Upper lobe of left lung (tissue), 6 donors: ENCODE measurements at places on chromosomes 4 and X. TPM values are rescaled to one million over a fixed set of nuclear protein-coding genes. Genes with fewer than 3 reads are reported as not detected.

TRMT2B gene
- 21.1 TPM for total RNA-seq

FGFR3 gene
- total RNA-seq = 45.2 TPM

- no peak overlapping the region for H3K4me3 ChIP-seq
- no peaks in the 10 kb centered on the region for H3K4me1 ChIP-seq
- peak; percentile 54 for DNase-seq
- no peaks in the 10 kb centered on the region for H3K36me3 ChIP-seq
Observed at GRCh38 chr4:1571165-1572009, 112.7 kb downstream of the FAM53A start.

- peaks cover 19% of the 10 kb centered on the region for H3K36me3 ChIP-seq
- peaks cover 15% of the 10 kb centered on the region for H3K4me1 ChIP-seq
- no peak for DNase-seq
- no peak overlapping the region for H3K4me3 ChIP-seq
Observed at GRCh38 chr4:41610474-41610873, 72.5 kb downstream of the LIMCH1 start.

DNA sequence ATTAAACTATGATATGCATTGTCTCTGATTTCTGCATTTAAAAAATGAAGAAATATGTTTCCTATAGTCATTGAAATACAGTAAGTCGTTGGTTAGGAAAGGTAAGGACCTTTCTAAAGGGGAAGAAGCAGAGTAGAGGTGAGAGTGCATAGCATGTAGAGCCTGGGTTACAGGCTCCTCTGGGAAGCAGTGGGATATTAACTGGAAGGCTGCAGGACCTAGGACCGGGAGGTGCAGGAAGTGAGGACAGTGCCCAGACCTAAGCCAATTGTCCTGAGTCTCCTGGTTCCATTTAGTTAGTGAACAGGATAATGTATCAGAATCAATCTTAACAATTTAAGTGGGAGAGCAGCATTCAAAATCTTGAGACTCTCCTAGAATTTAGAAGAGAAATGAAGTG is 237.1 kb upstream of the NUDT6 start:
- no peak overlapping the region for H3K27ac ChIP-seq
- H3K4me3 ChIP-seq = no peak overlapping the region
- H3K36me3 ChIP-seq = no peaks in the 10 kb centered on the region
- no peaks in the 10 kb centered on the region for H3K4me1 ChIP-seq

DNA sequence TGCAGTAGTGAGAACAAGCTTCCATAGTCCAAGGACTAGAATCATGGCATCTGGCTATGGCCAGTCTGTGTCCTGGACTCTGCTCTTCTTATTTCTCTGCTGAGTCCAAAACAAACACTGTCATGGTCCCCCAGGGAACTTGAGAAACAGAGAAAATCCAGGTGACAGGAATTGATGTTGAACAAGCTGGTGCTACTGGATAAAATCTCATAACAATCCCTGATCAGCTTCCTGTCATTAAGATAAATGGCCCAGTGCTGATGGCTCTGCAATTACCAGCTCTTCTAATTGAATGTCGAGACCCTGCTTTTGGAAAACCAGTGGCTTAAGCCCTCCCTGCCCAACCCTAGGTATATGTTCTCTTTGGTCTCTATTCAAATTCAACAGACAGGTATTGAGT is 58.8 kb upstream of the ARHGAP36 start:
- no peaks in the 10 kb centered on the region for H3K27me3 ChIP-seq
- H3K4me1 ChIP-seq = no peaks in the 10 kb centered on the region
- no peak for DNase-seq
- H3K4me3 ChIP-seq = no peak overlapping the region
- no peaks in the 10 kb centered on the region for H3K36me3 ChIP-seq

GRCh38 chr4:36241771-36242170 is 2.5 kb downstream of the ARAP2 start:
- H3K36me3 ChIP-seq = no peaks in the 10 kb centered on the region
- H3K27ac ChIP-seq = peak overlapping the region; percentile 97

DNA sequence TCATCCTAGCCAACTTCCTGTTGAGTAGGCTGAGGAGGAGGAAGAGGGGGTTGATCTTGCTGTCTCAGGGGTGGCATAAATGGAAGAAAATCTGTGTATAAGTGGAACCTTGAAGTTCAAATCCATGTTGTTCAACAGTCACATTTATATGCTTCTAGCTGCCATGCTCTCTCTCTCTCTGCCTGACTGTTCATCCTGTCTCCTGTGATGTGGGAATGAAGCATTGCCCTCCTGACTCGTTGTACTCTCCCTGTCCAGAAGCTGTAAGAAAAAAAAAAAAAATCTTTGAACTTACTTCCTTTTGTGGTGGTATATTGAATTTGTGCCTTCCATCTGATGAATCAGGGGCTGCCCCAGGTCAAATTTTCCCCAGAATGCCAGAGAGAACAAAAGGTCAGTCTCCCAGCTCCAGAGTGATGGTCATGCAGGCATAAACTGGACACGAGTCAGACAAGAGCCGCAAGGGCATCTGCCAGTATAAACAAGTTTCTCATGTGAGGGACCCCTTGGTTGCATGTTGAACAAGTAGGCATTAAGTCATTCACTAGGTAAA is 257.0 kb downstream of the IDS start:
- no peaks in the 10 kb centered on the region for H3K4me1 ChIP-seq
- no peaks in the 10 kb centered on the region for H3K27me3 ChIP-seq
- no peak overlapping the region for H3K4me3 ChIP-seq
- no peak for DNase-seq
- no peak overlapping the region for H3K27ac ChIP-seq
- no peaks in the 10 kb centered on the region for H3K36me3 ChIP-seq

DNA sequence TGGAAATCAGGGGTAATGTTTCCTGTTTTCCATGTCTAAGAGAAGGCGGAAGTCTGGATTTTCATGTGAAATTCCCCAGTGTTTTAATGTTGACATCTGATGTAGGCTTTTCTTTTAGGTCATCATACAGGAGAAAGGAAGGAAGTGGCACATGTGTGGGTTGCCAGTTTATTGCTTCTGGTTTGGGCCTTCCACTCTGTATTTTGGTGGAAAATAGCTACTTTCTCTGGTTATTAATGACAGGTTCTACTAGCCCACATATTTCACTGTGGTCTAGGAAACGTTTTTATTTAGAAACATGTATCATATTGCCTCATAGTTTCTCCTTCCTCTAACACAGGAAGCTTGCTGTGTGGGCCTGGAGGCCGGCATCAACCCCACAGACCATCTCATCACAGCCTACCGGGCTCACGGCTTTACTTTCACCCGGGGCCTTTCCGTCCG is 7.2 kb downstream of the PDHA1 start:
- no peaks in the 10 kb centered on the region for H3K4me1 ChIP-seq
- no peak for DNase-seq
- no peak overlapping the region for H3K27ac ChIP-seq
- no peaks in the 10 kb centered on the region for H3K27me3 ChIP-seq
- H3K36me3 ChIP-seq = peaks cover 4% of the 10 kb centered on the region

- H3K4me1 ChIP-seq = no peaks in the 10 kb centered on the region
- H3K36me3 ChIP-seq = no peaks in the 10 kb centered on the region
- DNase-seq = no peak
- H3K27ac ChIP-seq = no peak overlapping the region
- H3K4me3 ChIP-seq = no peak overlapping the region
Observed at GRCh38 chr4:142088906-142089305, 452.5 kb downstream of the IL15 start.

GRCh38 chrX:119399772-119400101 is 601 bp downstream of the SLC25A43 start:
- DNase-seq = no peak
- H3K27ac ChIP-seq = peak overlapping the region; percentile 88
- no peaks in the 10 kb centered on the region for H3K36me3 ChIP-seq
- H3K27me3 ChIP-seq = no peaks in the 10 kb centered on the region
- H3K4me1 ChIP-seq = no peaks in the 10 kb centered on the region
- H3K4me3 ChIP-seq = peak overlapping the region; percentile 66

DNA sequence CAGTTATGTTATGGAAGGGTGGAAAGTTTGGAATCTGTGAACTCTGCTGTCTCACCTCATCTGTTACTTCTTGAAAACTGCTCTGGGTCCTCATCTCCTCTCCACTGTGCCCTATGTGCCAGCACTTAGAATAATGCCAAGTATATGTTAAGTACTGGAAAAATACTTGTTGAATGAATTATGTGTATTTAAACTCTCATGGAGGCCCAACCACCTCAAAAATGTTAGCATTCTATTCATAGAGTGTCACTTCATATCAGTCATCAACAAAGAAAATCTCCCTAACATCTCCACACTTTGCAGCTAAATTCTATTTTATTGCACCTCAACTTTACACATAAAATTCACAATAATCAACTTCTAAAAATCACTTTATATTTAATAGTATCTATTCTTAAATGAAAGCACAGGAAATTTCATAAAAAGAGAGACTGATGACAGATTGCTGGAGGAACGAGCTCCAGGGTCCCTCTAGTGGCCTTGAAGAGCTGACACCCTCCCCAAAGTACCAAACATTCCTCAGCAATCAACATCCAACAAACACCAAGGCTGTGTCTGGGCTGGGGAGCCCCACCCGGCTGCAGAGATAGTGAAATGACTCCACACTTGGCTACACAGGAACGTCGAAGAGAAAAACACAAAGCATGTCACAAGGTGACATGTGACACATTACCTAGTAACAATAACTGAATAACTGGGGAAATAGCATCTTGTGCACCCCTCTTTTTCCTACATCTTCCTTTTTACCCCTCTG is 45.8 kb downstream of the SLC39A8 start:
- H3K27me3 ChIP-seq = no peaks in the 10 kb centered on the region
- DNase-seq = peak; percentile 36
- H3K27ac ChIP-seq = peak overlapping the region; percentile 64
- no peak overlapping the region for H3K4me3 ChIP-seq
- H3K4me1 ChIP-seq = peaks cover 47% of the 10 kb centered on the region
- no peaks in the 10 kb centered on the region for H3K36me3 ChIP-seq

- H3K36me3 ChIP-seq = no peaks in the 10 kb centered on the region
- no peak overlapping the region for H3K4me3 ChIP-seq
- no peaks in the 10 kb centered on the region for H3K4me1 ChIP-seq
- no peak for DNase-seq
- no peak overlapping the region for H3K27ac ChIP-seq
Observed at GRCh38 chr4:173243321-173243720, 74.7 kb downstream of the GALNT7 start.

DNA sequence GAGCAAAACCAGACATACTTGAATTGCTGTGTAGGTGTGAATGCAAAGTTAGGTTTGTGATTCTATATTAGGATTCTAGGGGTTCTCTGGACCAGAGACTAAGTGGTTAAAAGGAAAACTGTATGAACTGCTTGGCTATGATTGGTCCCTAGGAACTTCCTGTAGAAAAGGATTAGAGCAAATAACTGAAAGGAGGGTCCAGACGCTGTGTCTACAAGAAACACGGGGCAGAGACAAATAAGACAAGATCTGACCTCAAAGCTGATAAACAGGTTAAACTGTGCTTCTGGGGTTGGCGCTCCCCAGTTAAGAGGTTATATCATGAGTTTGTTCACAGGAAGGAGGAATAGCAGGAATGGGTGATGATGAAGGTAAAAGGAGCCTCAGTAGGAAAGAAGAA is 183.6 kb downstream of the MGST2 start:
- no peak overlapping the region for H3K4me3 ChIP-seq
- H3K27me3 ChIP-seq = no peaks in the 10 kb centered on the region
- no peaks in the 10 kb centered on the region for H3K4me1 ChIP-seq
- no peaks in the 10 kb centered on the region for H3K36me3 ChIP-seq

DNA sequence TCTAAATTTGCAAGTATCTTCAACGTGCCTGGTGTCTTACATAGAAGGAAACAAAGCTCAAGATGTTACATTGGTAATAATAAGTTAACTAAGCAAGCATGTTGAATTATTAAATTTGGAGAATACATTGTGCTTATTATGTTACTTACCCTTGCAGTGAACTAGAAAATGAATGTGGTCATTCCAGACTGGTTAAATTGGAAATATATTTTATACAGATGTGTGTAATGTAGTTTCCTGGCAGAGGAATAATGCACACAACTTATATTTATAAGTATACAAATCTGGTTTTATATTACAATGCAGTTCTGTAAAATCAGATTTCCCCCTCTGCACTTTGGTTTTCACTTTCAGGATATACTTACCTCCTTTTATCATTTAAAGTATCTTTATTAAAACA is 159.9 kb upstream of the SLIT2 start:
- DNase-seq = no peak
- H3K36me3 ChIP-seq = no peaks in the 10 kb centered on the region
- H3K4me3 ChIP-seq = no peak overlapping the region
- H3K27me3 ChIP-seq = no peaks in the 10 kb centered on the region

- no peak for DNase-seq
- H3K36me3 ChIP-seq = no peaks in the 10 kb centered on the region
- no peak overlapping the region for H3K27ac ChIP-seq
- no peaks in the 10 kb centered on the region for H3K27me3 ChIP-seq
- H3K4me1 ChIP-seq = no peaks in the 10 kb centered on the region
Observed at GRCh38 chr4:13032936-13033335, 451.2 kb downstream of the RAB28 start.

GRCh38 chr4:145635117-145635516 is 15.9 kb downstream of the MMAA start:
- H3K36me3 ChIP-seq = no peaks in the 10 kb centered on the region
- no peaks in the 10 kb centered on the region for H3K27me3 ChIP-seq
- no peaks in the 10 kb centered on the region for H3K4me1 ChIP-seq
- no peak overlapping the region for H3K4me3 ChIP-seq
- no peak for DNase-seq

- H3K4me1 ChIP-seq = no peaks in the 10 kb centered on the region
- H3K4me3 ChIP-seq = no peak overlapping the region
- no peak overlapping the region for H3K27ac ChIP-seq
- no peaks in the 10 kb centered on the region for H3K27me3 ChIP-seq
- no peak for DNase-seq
- no peaks in the 10 kb centered on the region for H3K36me3 ChIP-seq
Observed at GRCh38 chrX:96700625-96701024, 16.0 kb downstream of the DIAPH2 start.

DNA sequence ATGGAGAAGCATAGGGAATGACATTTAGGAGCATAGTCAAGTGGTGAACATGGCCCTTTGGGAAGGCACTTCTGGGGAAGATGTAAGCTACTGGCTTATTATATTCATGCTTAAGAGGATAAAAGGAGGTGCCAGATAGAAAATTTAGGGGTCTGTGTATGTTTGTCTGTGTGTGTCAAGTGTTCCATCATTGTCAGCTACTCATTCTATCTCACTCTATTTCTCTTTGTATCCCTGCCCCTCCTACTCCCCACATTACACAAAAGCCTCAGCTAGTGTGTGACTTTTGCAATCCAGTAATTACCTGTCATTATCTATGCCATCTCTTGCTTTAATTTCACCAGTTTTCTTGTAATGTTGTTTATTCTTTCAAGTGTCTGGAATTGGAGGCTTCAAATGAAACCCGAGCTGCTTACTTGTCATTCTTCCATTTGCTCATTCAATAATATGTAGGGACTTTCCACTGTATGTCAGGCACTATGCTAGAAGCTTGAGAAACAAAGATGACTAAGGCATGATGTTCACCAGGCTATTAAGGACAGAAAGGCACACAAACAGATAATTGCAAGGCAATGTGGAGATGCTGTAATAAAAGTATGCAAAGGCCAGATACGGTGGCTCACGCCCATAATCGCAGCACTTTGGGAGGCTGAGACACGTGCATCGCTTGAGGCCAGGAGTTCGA is 229.8 kb upstream of the TEX13C start:
- H3K27ac ChIP-seq = no peak overlapping the region
- no peaks in the 10 kb centered on the region for H3K4me1 ChIP-seq
- H3K4me3 ChIP-seq = no peak overlapping the region
- H3K27me3 ChIP-seq = no peaks in the 10 kb centered on the region
- no peak for DNase-seq
- no peaks in the 10 kb centered on the region for H3K36me3 ChIP-seq
